ENCODE measurements at places on chromosomes 12 and 14. TPM values are rescaled to one million over a fixed set of nuclear protein-coding genes. Genes with fewer than 3 reads are reported as not detected.

The MIP gene
- not detected for polyA plus RNA-seq

The C12orf54 gene
- not detected for polyA plus RNA-seq

The FOXA1 gene
- polyA plus RNA-seq, result 20.9 TPM

The PLEKHA5 gene
- polyA plus RNA-seq, result 8.6 TPM

The ACSM4 gene
- not detected for polyA plus RNA-seq
